ENCODE measurements at places on chromosomes 2 and 18. TPM values are rescaled to one million over a fixed set of nuclear protein-coding genes. Genes with fewer than 3 reads are reported as not detected.

- no peaks in the 10 kb centered on the region for H3K4me1 ChIP-seq
- DNase-seq = no peak
- no peaks in the 10 kb centered on the region for H3K27me3 ChIP-seq
- no peak overlapping the region for H3K4me3 ChIP-seq
- H3K27ac ChIP-seq = no peak overlapping the region
- no peaks in the 10 kb centered on the region for H3K36me3 ChIP-seq
Measured at GRCh38 chr18:30132959-30133358, 909.6 kb downstream of the DSC3 start.

DNA sequence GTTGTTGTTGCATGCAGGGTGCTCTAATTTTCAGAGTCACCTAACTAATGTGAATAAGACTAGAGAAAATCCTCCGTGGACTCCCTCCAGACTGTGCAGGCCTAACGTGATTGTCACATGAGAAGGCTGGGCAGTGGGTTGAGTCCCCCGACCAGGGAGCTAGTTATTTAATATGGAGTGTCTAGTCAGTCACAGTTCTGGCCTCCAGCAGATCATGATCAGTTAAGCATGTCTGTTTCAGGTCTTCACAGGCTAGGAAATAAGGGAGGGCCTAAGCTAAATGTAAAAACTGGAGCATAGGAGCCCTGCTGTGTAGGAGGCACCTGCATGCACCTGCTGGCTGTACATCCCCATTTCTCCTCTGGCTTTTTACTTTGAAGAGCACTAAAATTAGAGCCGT lies 86.8 kb downstream of the PRPF40A start:
- no peaks in the 10 kb centered on the region for H3K27me3 ChIP-seq
- H3K4me3 ChIP-seq = no peak overlapping the region
- no peaks in the 10 kb centered on the region for H3K4me1 ChIP-seq
- no peak for DNase-seq
- peaks cover 10% of the 10 kb centered on the region for H3K36me3 ChIP-seq
- H3K27ac ChIP-seq = no peak overlapping the region

GRCh38 chr2:32991091-32991845 lies 44.5 kb downstream of the LTBP1 start:
- no peaks in the 10 kb centered on the region for H3K27me3 ChIP-seq
- H3K4me1 ChIP-seq = no peaks in the 10 kb centered on the region
- no peak overlapping the region for H3K4me3 ChIP-seq
- no peak overlapping the region for H3K27ac ChIP-seq
- DNase-seq = no peak

VWA3B gene
- total RNA-seq = 0.36 TPM

GRCh38 chr2:169073963-169074751 lies 4.8 kb downstream of the DHRS9 start:
- DNase-seq = no peak
- no peak overlapping the region for H3K27ac ChIP-seq
- peaks cover 1% of the 10 kb centered on the region for H3K27me3 ChIP-seq
